Glutamatergic neuron (in vitro differentiated cells): ENCODE measurements at places on chromosomes 4 and X. TPM values are rescaled to one million over a fixed set of nuclear protein-coding genes. Genes with fewer than 3 reads are reported as not detected.

DNA sequence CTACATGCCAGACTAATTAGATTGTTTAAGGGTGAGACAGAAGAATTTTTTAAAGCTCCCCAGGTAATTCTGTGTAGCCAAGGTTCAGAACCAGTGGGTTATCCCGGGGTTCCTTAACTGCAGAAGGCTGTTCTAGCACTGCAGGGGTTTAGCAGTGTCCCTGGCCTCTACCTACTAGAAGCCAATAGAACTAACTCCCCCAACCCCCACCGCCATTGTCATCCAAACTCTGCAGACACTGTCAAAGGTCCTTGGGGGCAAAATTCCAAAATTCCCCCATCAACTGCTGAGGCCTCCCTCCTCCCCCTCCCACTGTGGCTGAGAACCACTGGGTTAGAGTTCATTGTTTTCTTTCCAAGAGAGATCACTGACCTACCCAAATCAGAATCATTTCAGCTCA lies 66.4 kb downstream of the MOSPD2 start:
- DNase-seq = no peak

GLRA2 gene
- total RNA-seq = 1.9 TPM

DNA sequence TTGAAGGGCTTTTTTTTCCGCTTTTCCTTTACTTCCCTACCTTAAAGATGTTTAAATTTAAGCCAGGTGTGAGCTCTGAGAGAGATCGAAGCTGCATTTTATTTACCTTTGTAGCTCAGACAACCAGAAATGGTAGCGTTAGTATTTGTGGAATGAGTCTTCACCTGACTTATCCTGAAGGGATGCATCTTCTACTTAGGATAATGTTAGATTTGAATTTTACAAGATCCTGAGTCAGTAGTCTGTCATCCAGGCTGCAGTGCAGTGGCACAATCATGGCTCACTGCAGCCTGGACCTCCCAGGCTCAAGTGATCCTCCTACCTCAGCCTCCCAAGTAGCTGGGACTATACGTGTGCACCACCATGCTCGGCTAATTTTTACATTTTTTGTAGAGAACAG lies 26.2 kb downstream of the TMSB4X start:
- no peak for DNase-seq

GRCh38 chr4:145099653-145100052 lies 1.5 kb downstream of the ABCE1 start:
- DNase-seq = no peak

DNA sequence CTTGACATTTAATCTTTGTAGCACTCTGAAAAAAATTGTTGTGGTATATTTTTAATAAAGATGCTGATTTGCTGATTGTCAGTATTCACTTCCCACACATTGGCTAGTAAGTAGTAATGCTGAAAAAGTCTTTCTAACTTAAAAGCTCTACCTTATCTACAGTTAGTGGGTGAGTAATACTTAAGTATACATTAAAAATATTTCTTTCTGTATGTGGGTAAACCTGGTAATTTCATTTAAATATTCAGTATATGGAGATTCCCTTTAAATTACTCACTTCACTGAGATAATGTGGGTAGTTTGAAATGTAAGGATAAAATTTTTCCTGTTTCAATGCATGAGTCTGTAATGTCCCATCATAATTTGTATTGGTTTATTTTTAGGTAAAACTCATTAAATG lies 5.6 kb downstream of the TMEM33 start:
- DNase-seq = no peak

GYPA gene
- total RNA-seq = 1.3 TPM

DNA sequence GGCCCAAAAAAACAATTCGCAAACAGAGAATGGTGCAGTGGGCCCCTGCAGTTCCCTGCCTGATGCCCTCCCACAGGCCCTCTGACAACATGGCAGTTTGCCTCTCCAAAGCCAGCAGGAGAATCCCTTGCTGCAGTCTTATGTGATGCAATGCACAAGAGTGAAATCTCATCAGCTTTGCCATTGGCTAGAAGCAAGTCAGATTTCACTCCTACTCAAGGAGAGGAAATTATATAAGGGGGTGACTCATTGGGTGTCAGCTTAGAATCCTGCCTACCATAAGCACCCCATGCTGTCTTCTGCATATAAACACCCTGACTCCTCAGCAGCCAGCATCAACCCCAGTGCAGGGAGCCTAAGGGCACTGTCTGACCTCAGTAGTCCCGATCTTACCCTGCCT lies 157.3 kb upstream of the LDB2 start:
- no peak for DNase-seq

MAGEE2 gene
- not detected for total RNA-seq
